ENCODE measurements at places on chromosomes 5 and 9. TPM values are rescaled to one million over a fixed set of nuclear protein-coding genes. Genes with fewer than 3 reads are reported as not detected.

The TMEM250 gene
- total RNA-seq, result 14.1 TPM

The ARHGEF28 gene
- 13.6 TPM for total RNA-seq

The SPATA31C1 gene
- 0.20 TPM for total RNA-seq

The GOLM1 gene
- 113 TPM for total RNA-seq

The TAF11L5 gene
- total RNA-seq, result not detected
